Activated CD4-positive, alpha-beta T cell treated with anti-CD3 and anti-CD28 coated beads, Interleukin-2, amount 10 ng/mL, durations not matched to agents 24 days and 14 days (primary cell): ENCODE measurements at places on chromosomes 5 and 9. TPM values are rescaled to one million over a fixed set of nuclear protein-coding genes. Genes with fewer than 3 reads are reported as not detected.

CDKN2A gene
- 2.5 and 3.7 TPM in 2 replicates for total RNA-seq

KCNIP1 gene
- total RNA-seq: not detected in 2 replicates

- no peaks in the 10 kb centered on the region for H3K36me3 ChIP-seq
- peak; percentile 91 for DNase-seq
- H3K27ac ChIP-seq: no peak overlapping the region
- H3K4me3 ChIP-seq: no peak overlapping the region
These were observed 18.2 kb downstream of the S100Z start for GRCh38 chr5:76867827-76868693.

DAB2IP gene
- not detected in 2 replicates for total RNA-seq

CCL19 gene
- total RNA-seq: not detected in 2 replicates
